KBM-7 (cell line): ENCODE measurements at places on chromosomes 13 and 19.

GRCh38 chr19:56917529-56917928, 77.0 kb upstream of the PEG3 start:
- no peak for DNase-seq

- DNase-seq = no peak
These were observed 146.3 kb downstream of the GPC5 start for GRCh38 chr13:91544723-91545122.

DNA sequence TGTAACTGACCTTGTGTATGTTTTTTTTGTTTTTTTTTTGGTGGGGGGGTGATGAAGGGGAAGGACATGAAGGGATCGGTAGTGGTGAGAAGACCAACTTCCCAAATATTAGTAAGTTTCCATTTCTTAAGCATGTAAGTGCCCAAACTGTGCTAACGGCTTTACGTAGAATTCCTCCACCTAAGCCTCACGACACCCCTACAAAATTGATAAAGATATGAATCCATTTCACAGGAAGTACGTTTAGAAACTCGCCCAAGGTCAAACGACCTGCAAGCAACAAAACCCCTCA, 649 bp downstream of the UQCRFS1 start:
- peak; percentile 35 for DNase-seq

DNA sequence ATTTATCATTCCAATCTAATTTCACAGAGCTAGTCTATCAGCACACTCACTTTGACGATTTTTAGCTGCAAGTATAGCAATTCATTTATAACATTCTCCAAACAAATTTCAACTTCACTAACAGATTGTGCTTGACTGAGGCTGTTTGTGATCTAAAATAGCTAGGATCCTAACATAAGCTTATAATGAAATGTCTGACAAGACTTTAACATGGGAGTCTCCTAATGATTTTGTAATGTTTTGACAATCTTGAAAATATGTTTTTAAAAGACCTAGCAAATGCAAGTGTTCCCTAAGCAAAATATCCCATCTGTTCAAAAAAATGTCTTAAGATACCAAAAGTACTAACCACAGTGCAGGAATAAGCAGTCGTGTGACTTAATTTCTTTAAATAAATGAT, 889.5 kb upstream of the SPRY2 start:
- DNase-seq = no peak

DNA sequence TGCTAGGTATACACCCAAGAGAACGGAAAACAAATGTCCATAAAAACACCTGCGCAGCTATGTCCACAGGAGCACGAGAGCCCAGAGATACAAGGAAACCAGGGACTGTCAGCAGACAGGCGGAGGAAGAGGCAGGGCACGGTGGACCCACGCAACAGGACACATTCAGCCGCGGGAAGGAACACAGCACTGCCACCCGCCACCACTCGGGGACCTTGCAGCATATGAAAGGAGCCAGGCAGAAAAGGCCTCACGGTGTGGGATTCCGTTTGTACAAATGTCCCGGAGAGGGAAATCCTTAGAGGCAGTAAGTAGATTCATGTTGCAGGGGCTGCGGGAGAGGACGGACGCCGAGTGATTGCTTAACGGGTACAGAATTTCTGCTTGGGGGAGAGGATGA, 7.8 kb downstream of the HSPBP1 start:
- DNase-seq = no peak

GRCh38 chr13:97120976-97121375, 101.2 kb upstream of the MBNL2 start:
- DNase-seq = no peak

GRCh38 chr19:46537136-46538097, 41.8 kb upstream of the PNMA8B start:
- DNase-seq = peak; percentile 69

- DNase-seq = no peak
These were observed at the start of gene KASH5 for GRCh38 chr19:49387936-49388372. Gene KASH5, plus strand, starts transcription at chr19:49388249. Its CDS starts 2,635 bp downstream, at chr19:49390884.

DNA sequence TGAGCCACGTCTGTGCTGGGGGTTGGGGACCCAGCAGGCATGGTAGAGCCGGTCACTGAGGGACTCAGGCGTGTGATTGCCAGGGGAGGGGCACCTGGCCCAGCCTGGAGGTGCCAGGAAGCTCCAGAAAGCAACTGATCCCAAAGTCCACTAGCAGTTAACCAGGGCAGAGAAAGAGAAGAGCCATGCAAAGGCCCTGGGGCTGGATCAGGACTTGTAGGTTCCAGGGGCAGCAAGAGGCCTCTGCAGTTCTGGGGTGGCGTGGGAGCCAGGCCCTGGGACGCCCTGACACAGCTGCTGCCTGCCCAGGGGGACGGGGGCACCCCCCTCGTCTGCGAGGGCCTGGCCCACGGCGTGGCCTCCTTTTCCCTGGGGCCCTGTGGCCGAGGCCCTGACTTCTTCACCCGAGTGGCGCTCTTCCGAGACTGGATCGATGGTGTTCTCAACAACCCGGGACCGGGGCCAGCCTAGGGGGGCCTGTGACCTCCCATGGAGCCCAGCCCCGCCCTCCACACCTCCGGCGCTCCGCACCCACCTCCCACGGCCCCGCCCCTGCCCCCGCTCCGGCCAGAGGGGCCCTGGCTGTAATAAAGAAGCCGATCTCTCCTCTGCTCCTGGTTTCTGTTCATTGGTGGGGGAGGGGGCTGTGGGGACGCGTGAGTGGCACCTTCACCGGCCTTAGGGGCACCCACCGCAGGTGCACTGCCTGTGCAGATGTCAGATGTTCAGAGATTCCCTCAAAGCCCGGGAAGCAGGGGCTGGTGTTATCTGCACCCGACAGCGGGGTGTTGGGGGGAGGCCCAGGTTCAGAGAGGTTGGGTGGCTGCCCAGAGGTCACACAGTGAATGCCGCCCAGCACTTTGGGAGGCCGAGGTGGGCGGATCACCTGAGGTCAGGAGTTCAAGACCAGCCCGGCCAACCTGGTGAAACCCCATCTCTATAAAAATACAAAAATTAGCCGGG, 4.1 kb downstream of the AZU1 start:
- no peak for DNase-seq

GRCh38 chr19:46715975-46716671, 791 bp downstream of the PRKD2 start:
- DNase-seq = no peak

DNA sequence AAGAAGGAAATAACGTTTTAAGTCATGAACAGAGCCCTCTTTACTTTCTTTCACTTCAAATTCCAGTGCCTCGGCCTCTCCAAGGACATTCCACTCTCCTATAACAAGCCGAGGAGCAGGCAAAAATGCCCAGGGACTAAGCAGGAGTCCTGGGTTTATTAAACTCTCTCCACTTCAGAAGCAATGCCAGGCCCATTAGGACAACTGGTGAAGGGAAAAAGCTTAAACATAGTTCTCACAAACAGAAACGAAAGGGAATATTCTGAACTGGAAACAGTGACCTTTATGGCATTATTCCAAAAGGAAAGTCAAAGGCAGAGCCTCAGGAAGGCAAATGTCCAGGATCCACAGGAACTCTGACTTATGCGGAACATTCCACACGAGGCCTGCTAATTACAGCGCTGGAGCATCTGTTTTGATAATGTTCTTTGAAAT, 30.9 kb upstream of the MED4 start:
- DNase-seq = no peak

GRCh38 chr13:32036757-32037156, 5.2 kb downstream of the FRY start:
- no peak for DNase-seq

- DNase-seq = no peak
These were observed 290.4 kb downstream of the DACH1 start for GRCh38 chr13:71576571-71576970.

DNA sequence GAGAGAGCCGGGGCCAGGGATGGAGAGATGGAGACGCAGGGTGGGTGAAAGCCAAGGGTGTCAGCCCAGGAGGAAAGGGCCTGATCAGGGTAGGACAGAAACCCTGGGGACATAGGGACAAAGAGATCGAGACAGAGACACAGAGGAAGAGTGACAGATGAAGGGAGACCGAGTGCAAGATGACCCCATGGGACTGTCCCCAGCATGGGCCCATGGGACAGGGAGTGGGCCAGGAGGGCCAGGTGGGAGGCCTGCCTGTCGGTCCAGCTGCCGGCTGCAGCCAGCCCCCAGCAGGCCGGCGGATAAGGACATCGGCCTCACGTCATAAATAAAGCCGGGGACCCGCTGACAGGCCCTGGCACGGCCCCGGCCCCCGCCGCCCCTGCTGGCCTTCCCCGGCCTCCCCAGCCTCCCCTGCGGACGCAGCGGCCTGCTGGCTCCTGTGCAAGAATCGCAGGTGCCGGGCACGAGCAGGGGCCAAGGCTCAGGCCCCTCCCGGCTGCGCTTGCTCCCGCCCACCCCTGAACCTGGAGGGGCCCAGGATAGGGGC, 6.3 kb downstream of the REX1BD start:
- no peak for DNase-seq

DNA sequence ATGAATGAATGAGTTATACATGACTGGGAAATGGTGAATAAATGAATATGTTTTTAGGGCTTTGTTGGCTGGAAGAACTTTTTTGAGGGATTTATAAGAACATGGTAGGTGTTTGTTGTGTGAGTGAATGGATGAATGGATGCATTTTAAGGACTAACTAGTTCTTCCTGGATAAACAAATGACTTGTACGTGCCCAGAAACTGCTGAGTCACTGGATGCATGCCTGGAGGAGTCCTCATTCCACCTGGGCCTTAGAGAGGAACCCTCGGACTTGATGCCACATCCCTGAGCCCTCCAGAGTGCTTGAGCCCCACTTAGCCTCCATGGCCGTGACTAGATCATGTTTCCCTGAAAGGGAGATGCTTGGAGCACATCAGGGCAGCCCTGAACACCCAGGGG, 153.4 kb downstream of the DPF1 start:
- DNase-seq = no peak

GRCh38 chr19:31114585-31114984, 234.7 kb downstream of the TSHZ3 start:
- no peak for DNase-seq

DNA sequence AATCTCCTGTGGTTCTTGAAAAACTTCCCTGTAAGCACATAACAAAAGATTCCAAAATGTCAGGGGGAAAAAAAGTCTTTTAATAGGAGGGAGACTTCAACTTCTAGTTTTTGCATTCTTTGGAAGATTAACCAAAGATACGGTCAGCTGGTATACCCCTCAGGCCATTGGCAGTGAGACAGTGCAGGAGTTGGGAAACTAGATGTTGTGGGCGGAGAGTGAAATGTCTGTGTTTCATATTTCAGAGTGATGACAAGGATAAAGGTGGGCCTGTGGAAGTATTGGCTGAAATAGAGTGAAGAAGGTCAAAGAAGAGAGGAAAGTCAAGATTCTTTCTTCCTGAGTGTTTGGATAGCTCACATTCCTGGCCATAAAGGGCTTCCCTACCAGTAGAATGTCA, 40.8 kb downstream of the CYP2B6 start:
- no peak for DNase-seq

GRCh38 chr13:43543331-43543730, 243.4 kb downstream of the ENOX1 start:
- DNase-seq = no peak

DNA sequence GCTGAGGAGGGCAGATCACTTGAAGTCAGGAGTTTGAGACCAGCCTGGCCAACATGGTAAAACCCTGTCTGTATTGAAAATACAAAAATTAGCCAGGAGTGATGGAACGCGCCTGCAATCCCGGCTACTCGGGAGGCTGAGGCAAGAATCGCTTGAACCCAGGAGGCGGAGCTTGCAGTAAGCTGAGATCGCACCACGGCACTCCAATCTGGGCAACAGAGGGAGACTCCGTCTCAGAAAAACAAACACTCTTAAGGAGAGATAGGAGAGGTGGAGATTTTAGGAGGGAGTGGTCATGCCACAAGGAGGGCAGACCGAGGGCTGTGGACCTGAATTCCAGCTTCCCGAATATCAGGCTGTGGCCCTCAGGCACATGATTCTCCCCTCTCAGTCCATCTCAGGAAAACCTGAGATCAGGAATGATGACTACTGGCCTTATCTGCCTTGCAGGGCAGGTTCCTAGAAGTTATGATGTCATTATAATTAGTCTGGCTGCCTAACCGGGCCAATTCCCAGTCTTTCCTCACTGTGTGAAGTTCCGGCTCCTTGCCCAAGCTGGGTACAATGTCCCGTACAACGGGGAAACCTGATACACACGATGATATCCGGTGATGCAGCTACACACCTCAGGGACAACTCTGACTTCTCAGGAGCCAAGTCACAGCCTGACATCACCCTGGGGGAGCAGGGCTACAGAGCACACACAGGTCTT, 2.5 kb downstream of the SLC35E1 start:
- DNase-seq = no peak

DNA sequence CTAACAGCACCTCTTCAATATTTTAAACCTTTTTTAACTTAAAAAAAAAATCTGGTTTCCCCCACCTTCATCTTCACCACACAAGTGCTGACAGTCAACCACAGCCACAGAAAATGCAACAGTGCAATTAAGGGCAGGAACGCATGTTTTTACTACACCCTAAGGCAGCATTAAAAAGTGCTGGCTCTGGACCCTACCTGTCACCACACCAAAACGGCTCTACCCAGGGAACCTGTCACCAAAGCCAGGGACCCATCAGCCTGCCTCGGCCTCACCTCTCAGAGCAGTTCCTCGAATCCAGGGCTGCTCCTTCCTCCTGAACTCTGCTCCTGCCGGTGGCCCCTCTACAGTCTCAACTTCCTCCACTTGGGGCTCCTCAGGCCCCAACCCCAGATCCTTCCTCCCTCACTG, 22.5 kb upstream of the SLC35E1 start:
- DNase-seq = no peak

- no peak for DNase-seq
These were observed 19.0 kb downstream of the TSHZ3 start for GRCh38 chr19:31330237-31330636.
